ENCODE measurements at places on chromosomes 4 and X.

GRCh38 chr4:25797136-25797535, 65.7 kb downstream of the SEL1L3 start:
- no peak for DNase-seq

DNA sequence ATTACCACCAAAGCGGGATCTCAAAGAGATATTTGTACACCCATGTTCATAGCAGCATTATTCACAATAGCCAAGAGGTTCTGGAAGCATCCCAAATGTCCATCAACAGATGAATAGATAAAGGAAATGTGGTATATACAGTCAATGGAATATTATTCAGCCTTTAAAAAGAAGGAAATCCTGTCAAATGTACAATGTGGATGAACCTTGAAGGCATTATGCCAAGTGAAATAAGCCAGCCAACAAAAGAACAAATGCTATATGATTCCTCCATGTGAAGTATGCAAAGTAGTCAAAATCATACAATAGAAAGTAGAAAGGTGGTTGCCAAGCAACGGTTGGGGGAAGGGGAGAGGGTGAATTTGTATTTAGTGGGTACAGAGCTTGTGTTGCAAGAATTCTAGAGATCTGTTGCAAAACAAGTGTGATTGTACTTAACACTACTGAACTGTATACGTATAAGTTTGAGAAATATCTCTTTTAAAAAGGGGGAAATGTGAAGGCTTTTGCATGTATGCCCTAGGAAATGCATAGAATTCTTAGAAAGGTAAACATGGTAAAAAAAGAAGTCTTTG, 5.0 kb upstream of the ZRSR2 start:
- DNase-seq: no peak

GRCh38 chr4:2354760-2355159, 63.7 kb downstream of the ZFYVE28 start:
- no peak for DNase-seq

DNA sequence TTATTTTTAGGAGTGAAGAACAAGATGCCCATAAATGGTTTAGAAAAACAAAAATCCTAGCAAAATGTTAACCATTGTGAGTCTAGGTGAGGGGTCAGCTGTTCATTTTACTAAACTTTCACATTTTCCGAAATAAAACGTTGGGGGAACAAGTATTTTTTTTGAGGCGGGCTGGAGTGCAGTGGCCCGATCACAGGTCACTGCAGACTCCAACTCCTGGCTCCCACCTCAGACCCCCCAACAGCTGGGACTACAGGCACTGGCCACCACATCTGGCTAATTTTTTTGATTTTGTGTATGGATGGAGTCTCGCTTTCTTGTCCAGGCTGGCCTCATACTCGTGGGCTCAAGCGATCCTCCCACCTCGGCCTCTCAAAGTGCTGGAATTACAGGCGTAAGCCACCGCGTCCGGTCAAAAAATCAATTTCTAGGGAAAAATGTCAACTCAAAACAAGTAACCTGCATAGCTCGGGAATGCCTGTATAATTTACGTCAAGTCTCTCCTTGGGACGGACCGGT, 742 bp upstream of the TAF1 start:
- no peak for DNase-seq

GRCh38 chr4:73005514-73005913, 64.0 kb downstream of the COX18 start:
- DNase-seq: no peak

GRCh38 chr4:151524610-151525009, 115.6 kb downstream of the FHIP1A start:
- no peak for DNase-seq

- no peak for DNase-seq
Measured at GRCh38 chr4:84966382-84967242, at the start of gene WDFY3. TSS of gene WDFY3 (minus strand) at chr4:84966690. CDS start at chr4:84860591, 106,099 bp downstream.

DNA sequence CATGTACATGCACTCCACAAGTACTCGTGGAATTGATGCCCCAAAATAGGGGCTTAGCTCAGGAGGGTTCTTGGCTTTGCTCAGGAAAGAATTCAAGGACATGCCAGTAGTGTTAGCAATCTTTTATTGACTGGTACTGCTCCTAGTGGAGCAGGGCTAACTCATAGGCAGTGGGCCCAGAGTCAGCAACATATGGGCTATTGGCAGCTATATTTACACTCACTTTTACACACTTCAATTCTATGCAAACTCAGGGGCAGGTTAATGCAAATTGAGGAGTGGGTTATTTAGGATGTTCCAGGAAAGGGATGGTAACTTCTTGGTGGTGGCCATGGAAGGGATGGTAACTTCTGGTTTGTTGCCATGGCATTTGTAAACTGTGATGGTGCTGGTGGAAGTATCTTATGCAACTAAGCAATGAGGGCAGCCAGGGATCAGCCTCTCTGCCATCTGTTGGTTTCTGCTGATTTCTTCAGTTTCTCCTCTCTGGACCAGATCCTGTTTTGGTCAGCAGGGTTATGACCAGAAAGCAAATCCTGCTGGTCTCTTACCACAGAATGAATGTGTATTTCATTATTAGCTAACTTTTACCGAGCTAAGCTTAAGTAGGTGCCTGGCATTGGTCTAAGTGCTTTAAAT, 69.2 kb upstream of the FAT1 start:
- no peak for DNase-seq

DNA sequence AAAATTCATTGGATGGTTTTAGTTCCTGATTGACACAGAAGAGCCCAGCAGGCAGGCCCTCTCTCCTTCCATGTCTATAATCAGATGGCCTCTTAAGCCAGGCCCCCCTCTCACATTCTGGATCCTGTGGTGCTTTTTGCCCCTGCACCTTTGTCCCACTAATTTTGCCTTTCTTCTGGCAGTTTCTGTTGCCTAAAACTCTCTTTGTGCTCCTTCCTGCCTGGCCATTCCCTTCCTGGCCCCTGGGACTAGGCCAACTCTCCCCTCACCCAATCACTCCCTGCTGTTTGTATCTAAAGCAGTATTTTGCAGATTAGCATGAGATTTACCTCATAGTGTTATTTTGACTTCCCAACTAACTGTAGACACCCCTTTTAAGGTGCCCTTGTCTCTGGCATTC, 42.7 kb upstream of the DDX3X start:
- DNase-seq: no peak

DNA sequence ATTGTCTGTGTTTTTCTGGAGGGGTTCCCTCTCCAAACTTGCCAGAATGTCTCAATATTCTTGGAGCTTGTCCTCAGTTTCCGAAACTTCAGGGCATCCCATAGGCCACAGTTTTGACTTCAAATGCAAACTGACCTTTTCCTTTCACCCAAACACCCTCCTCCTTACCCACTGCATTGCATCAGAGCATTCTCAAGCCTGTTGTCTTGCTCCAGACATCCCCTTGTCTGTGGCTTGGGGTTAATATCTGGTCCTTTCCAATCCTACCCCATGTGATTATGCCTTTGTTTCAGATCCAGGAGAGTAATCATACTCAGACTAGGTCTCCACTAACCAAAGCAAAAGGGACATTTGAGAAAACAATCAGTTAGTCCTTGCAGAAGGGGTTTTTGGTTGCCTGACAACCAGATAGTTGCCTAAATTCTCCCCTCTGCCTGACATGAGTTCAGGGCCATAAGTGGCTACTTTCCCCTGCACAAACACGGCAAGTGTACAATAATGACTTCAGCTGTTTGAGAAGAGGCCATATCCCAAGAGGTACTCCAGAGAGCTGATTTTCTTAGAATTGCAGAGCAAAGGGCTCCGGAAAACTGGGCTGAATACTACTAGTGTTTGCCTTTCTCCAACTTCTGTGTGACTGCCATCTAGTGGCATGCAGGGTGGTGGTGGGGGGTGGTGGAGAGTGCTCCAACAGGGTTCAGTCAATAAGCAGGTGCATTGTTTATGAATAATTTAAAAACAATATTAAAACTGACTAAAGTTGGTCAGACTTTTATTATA, 130.2 kb downstream of the CHRDL1 start:
- DNase-seq: no peak

- DNase-seq: no peak
Measured at GRCh38 chrX:40245488-40246071, 147.8 kb upstream of the BCOR start.

DNA sequence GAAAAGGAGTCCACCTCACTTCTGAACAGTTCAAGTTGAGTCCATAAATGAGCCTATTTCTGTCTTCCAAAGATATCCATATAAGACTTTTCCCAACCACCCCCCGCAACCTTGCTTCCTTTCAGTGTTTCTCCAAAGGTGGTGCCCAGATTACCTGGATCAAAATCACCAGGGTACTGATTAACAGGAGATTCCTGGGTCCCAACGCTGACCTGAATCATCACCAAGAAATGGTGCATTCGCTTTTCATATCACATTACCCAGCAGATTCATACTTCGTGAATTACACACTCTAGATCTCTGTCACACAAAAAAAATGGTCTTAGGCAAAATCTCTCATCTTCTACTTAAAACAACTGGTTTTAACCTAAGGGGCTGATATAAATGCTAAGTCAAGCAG, 2.1 kb upstream of the GALNT7 start:
- DNase-seq: no peak

- no peak for DNase-seq
Measured at GRCh38 chrX:42459735-42460134, 318.2 kb downstream of the PPP1R2C start.

DNA sequence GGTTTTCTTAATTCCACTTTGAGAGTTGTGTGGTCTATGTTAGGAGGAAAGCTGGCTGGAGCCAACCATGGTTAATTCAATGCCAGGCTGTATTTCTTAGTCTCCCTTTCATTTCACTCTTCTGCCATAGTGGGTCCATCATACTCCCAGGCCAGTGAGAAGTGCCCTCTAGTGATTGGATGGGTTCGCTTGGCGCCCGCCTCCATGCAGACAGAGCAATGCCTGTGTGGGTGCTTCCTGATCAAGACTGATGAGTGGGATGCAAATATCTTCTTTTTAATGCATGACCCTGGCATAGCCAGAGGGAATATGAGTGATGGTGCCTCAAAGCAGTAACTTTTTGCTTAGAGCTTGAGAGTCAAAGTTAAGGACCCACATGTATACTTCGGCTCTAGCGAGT, 6.4 kb downstream of the BMX start:
- no peak for DNase-seq

- no peak for DNase-seq
Measured at GRCh38 chrX:129522184-129523078, 859 bp downstream of the SMARCA1 start.

GRCh38 chrX:20388594-20388993, 121.9 kb upstream of the RPS6KA3 start:
- no peak for DNase-seq
